ENCODE measurements at places on chromosomes 3 and 15. TPM values are rescaled to one million over a fixed set of nuclear protein-coding genes. Genes with fewer than 3 reads are reported as not detected.

SCN5A gene
- total RNA-seq = not detected

SLC9C1 gene
- not detected for total RNA-seq

PLSCR5 gene
- total RNA-seq = not detected

RYR3 gene
- 0.02 TPM for total RNA-seq

CMTM8 gene
- total RNA-seq = 5.0 TPM

LDHAL6B gene
- not detected for total RNA-seq

SCAMP5 gene
- total RNA-seq = 2.0 TPM

GRM2 gene
- total RNA-seq = 0.96 TPM

CCR8 gene
- 8.9 TPM for total RNA-seq

OR5H15 gene
- not detected for total RNA-seq

GRCh38 chr3:58965865-58966264 lies 84.0 kb downstream of the CFAP20DC start:
- no peak for DNase-seq

- no peak for DNase-seq
Measured at GRCh38 chr3:119642746-119643473, 17.5 kb downstream of the POPDC2 start.

DNA sequence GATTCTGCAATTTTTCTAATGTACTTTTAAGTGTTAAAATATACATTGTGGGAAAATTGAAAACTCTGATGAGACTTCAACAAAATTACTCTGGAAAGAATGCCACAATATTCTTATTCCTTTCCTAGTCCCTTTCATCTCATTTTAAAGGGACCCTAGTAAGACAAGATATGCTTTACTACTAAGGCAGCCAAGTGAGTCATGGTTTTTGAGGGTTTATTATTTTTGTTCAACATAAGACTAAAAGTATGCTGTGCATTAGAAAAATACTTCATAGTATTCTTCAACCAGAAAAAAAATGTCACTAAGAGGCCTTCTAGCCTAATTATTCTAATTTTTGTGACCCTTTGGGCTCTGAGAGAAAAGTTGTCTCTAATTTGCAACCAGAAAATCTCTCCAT lies 7.4 kb downstream of the IL12A start:
- no peak for DNase-seq

GRCh38 chr15:29252234-29252633 lies 17.4 kb downstream of the NSMCE3 start:
- DNase-seq = no peak

- DNase-seq = no peak
Measured at GRCh38 chr3:99542767-99543518, 95.5 kb upstream of the COL8A1 start.

- DNase-seq = no peak
Measured at GRCh38 chr3:172129850-172130716, 90.7 kb downstream of the FNDC3B start.

- DNase-seq = no peak
Measured at GRCh38 chr3:182149594-182149993, 437.9 kb downstream of the SOX2 start.

DNA sequence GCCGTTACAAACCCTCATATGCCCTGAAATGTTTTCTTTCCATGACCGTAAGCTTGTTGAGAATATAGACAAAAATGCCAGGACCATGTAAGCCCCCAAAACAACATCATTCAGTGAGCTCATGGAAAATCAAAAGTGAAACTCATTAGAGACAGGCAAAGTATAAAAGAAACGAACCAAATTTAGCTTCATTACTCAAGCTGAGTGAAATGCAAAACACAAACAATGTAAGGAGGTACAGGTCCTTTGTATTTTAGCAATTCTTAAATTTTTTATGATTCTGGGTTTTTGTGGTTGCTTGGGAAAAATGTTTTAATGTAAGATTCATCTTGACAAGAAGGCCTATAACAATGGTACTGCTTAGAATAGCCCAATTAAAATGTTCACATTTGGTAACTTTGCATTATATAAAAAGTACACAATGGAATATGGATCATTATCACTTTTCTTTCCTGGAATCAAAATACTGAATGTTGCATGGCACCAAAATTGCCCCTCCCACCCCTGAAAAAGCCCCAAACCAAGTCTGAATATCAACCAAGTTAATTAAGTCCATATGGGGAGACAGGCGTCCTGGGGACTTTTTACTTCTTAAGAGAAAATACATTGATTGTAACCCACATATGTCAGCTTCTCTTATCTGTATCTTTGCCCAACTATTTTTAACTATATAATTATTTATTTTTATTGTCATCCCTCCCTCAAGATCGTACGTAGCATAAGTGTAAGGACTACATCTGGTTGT lies 247.7 kb upstream of the CDIN1 start:
- no peak for DNase-seq

DNA sequence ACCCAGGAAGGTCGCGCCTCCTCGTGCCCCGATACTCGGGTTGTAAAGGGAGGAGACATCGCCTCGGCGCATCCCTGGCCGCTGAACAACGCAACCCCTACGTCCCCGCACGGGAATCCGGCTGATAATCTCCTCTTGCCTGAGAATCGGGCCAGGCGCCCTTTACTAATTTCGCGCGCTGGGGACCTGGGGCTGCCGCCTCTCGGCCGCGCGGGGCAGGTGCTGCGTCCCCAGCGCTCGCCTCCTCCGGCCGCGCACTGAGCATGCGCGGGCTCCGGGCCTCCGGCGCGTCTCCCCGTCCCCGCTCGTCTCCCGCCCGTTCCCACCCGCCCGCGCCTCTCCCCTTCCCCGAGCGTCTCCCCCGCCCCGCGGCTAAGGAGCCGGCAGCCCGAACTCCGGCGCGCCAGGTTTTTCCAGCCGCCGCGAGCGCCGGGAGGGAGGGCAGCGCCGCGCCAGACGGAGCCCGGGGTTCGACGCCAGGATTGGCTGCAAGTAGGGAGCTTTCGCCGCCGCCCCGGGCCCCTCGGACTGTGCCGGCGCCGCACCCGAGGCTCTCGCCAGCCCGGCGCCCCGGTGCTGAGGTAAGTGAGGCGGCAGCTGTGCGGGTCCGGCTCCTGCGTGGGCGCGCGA lies at the start of gene CNTN4:
CNTN4 (plus strand) TSS at position 469 of the 630 bp plus-strand sequence.
- DNase-seq = no peak

DNA sequence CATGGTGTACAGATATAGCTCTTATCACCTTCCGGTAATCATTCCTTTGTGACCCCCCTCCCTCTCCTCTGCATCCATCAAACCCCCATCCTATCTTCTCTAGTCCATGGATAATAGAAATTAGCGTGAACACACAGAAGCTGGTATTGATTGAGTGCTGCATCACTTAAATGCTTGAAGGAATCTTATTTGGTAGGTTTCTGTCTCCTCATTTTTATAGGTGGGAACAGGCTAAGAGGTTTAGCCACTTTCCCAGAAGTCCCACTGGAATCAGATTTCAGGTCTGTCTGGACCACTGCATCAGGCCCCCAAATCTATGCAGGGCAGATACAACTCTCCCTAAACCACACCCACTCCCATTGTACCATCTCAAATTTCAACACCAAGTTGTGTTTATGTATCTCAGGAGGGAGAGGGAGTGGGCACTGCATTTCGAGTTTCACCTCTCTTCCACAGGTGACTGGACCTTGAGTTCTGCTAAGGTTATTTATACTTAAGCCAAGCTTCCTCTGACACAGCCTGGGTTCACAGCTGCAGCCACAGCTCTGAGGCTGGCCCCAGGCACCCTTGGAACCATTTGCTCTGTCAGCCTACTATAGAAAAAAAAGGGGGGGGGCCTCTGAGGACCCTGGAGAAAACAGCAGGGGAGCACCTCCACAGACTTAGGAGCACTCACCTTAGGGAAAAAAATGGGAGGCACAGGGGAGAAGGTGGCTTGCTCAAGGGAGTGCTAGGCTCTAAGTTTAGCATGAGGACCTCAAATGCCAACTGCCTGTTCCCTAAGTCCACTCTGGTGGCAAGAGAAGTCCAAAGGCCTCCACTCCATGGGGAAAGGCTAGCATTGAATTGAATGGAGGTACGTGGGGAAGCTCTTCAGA lies 2.1 kb upstream of the NMB start:
- DNase-seq = no peak

DNA sequence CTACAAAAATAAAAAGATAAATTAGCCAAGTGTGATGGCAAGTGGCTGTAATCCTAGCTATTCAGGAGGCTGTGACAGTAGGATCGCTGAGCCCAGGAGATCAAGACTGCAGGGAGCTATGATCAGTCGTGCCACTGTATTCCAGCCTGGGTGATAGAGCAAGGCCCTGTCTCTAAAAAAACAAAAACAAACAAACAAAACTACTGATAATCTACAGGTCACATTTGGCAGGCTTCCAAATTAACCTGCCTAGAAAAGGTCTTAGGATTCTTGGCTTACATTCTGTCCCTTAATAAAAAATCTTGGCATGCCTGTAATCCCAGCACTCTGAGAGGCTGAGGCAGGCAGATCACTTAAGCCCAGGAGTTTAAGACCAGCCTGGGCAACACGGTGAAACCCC lies 33.4 kb upstream of the SETD2 start:
- no peak for DNase-seq

DNA sequence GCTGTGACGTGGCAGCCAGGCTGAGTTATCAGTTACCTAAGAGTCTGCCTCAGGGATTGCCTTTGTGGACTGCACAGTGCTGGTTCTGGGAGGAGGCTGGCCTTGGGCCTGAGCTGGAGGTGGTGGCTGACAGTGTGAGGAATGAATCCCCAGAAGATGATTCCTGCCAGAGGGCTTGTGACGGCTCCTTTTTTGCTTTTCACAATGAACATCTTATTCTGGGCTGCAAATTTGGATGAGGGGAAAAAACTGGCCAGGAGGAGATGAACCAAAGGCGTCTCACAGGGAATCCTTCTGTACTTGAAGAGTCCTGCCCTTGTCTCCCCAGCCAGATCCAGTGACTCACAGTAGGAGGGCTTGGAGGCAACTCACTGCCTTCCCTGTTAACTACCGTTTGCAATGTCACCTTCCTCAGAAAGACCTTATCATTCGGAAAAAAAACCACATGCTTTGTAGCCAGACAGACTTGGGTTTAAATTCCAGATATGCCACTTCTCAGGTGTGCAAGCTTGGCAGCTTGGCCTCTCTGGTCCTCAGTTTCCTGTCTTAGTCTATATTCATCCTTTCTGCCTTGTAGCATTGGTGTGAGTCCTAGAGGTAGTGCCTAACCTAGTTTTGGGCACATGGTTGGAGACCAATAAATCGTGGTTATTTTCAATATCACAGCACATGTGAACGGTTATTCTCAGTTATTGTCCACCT lies 19.1 kb downstream of the ST6GAL1 start:
- DNase-seq = no peak

- DNase-seq = no peak
Measured at GRCh38 chr3:105157766-105158085, 209.0 kb upstream of the ALCAM start.

- no peak for DNase-seq
Measured at GRCh38 chr3:64848127-64848800, 160.5 kb upstream of the ADAMTS9 start.

DNA sequence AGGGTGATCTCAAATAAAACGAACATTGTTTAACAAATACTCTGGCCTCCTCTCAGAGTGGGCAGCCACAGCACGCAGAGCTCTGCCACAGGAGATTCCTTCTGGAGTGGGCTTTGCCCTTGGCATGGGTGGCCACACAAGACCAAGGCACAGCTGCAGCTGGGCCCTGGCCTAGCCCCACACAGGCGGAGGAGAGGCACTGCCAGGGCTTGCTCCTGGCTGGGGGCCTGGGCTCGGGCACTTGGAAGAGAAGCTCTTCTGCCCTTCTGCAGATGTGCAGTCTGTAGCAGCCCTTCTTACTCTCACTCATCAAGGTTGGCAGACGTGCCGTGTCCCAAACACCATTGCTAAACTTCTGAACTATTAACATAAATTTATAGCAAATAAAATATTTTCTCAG lies 67.2 kb downstream of the CRTC3 start:
- DNase-seq = no peak

DNA sequence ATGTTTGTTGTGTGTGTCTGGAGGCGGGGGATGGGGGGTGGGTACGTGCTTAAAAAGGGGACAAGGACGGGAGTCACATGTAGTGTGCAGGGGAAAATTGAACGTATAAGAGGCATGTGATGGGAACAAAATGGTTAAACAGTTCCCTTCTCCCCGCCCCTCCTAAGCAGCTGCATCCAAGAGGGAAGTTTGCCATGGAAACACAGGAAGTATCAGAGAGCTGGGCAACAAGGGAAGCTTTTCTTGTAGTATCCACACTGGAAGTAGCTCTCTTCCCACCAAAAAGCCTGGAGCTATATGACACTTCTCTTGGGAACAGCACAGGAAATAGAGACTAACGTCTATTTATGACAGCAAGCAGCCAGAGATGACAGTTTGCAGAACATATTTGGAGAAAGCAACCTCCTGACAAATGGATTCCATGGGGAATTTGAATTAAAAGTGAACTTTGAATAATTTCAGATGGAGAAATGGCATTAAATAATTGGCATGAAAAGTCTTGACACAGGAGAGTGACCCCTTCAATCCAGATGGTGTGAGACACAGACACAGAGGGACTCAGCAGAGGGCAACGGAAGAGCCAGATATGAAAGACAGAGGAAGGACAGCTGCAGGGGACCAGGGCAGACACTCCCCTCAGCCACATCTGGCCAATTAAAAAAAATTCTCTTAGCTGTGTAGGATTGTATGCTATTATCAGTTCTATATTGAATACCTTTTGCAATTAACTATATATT lies 294.2 kb upstream of the TBL1XR1 start:
- no peak for DNase-seq

GRCh38 chr3:62638316-62638715 lies 236.9 kb downstream of the CADPS start:
- DNase-seq = no peak

DNA sequence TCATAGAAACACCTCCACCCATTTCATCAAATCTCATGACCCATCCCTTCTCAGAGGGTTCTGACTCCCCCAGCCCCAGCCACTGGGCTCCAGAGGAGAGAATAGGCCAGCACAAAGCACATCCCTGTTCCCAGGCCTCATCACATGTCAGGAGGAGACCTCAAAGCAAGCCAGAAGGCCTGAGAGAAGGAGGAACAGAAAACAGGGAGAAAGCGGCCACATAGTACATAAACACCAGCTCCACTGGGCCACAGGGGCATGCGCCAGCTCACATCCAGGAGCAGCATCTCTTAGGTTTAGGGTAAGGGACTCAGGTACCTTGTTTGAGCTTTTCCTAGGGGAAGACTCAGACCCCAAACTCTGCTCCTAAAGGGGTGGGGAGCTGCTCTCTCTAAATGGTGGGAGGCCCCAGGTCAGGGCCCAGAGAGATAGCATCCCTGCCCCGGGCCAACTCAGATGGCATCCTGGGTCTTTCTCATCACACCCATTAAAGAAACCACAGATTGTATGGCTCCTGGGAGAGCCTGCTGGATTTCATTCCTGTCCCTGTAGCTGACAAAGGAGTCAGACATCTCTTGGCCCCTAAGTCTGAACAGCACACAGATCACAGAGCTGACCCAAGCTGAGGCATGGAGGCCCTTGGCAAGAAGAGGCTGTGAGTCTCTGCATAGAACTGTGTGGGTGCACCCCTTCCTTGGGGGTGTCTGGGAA lies 2.5 kb downstream of the SHF start:
- no peak for DNase-seq
